ENCODE measurements at places on chromosomes 1 and 21.

DNA sequence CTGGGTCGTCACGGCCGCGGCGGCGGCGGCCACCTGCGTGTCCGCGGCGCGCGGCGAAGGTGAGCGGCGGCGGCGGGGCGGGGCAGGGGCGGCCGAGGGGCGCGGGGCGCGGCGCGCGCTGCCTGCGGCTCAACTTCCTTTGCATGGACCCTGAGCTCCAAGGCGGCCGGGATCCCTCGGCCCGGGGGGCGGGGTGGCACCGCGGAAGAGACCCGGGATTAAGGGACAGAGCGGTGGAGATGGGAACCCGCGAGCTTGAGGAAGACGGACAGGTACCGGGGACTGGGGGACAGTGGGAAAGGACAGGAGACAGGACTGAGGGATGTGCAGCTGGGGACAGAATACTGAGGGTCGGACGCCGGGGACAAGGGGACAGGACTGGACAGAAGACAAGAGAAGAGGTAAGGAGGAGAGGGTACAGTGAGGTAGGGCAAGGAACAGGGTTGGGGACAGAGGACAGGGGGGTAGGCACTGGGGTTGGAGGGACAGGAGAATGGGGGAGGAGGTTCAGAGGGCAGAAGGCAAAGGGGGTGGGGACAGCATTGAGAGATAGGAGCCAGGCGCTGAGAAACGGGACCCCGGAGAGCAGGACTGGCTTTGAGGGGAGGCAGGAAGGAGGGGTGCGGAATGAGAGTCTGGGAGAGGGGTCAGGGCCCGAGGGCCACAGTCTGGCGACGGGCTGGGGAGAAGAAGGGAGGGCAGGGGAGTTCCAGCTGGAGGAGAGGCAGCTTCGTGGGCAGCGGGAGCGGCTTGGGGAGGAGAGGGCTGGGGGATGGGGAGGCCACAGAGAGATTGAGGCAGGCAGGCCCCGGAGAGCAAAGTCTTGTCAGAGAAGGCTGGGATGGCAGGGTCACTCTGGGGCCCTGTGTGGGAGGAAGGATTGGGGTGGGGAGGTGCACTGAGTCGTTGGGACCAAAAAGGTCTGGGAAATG lies 648 bp downstream of the EPHA8 start:
- DNase-seq: peak; percentile 46

- DNase-seq: no peak
Measured at GRCh38 chr1:1348420-1349255, 580 bp downstream of the DVL1 start.

DNA sequence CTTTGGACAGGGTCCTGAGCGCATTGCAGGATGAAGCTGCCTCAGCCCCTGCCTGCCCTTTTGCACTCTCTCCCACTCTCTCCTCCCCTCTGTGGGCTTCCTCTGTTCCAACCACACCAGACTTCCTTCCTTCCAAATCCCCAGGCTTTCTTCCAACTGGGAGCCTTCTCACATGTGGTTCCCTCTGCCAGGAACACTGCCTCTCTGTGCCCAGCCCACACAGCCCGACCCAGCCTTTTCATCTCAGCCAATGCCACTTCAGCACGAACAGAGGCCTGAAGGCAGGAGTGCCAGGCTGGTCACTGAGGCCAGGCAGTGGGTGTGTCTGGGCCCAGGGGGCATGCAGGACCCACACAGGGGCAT lies 5.9 kb downstream of the SELENON start:
- DNase-seq: no peak

GRCh38 chr21:34807146-34807880 lies 138.5 kb downstream of the CLIC6 start:
- DNase-seq: no peak

DNA sequence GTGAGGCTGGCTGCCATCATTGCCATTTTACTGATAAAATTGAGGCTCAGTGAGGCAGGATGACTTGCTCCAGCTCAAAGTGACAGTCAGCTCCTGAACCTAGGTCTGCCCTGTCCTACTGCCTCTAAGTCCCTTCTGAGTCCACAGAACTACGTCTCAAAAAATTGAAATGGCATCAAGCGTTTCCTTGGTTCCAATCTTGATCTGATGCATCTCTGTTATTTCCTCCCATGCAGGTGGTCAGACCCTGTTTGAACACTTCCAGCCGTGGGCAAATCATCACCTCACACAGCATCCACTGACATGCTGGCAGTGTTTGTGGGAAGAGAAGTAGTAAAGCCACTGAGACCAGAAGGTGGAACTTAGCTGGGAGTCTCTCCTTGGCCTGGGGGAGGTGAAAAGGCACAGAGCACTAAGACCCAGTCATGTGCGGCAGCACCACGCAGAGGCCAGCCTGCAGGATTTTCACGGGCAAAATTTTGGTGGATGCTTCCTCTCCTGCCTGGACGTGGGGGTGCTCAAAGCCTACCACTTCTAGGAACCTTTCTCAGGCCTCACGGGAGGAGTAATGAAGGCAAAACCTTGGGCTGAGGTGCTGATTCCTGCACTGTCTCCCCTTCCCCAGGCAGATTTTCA lies 7.8 kb upstream of the CPLANE2 start:
- no peak for DNase-seq

DNA sequence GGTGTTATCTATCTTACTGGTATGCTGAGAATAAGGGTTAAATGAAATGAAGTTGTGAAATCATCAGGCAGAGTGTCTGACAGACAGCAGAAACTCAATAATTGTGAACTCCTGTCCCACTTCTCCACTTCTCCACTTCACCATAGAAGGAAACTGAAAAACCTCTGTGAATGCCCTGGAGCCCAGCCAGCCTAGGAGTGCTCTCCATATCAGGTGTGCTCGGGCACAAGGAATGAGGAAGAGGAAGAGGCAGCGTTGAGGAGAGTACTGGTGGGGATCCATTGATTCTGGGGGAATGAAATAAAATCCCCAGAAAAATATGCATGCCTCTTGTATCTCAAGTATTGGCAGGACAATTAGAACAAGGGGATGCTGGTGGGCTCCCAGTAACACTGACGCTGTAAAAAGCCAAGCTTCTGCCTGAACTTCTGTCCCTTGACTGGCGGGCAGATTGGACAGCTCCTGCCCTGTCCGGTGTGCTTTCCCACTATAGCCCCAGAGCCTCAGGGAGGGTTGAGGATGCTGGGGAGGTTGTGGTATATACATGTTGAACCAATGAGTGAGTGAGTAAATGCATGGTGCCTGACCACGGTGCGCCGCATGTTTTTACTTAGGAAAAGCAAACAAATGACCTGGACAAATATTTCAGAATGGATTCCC lies 47.7 kb downstream of the NMNAT2 start:
- no peak for DNase-seq

DNA sequence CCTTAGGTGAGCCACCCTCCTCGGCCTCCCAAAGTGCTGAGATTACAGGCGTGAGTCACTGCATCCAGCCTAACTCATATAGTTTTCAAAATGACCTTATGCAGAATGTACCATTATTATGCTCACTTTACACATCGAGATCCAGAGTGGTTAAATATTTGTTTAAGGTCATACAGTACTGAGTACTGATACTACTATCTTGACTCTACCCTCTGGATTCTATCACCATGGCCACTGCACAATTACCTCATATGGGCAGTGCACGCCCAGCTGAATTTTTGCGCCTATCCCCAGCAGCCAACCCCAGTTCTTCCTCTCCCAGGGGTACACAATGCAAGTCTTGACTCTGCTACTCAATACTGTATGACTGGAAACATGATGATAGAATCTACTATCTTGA lies 56.7 kb downstream of the EDARADD start:
- DNase-seq: no peak

DNA sequence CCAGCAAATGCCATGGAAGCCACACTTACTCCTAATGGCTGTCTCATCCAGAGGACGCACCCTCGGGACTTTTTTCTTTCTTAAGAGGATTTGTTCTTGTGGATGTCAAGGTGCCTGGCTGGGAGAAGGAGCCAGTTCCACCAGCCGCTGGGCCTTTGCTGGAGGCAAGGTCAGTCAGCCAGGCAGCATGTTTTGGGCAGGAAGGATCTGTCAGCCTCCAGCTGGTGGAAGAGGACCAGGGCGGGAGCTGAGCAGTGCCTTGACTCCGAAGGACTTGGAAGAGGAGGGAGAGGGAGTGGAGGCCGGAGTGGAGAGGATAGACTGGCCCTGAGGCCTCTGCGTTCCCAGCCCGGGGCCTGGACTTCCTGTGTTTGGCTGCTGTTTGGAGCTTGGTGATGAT lies 5.7 kb downstream of the IGSF5 start:
- DNase-seq: no peak

DNA sequence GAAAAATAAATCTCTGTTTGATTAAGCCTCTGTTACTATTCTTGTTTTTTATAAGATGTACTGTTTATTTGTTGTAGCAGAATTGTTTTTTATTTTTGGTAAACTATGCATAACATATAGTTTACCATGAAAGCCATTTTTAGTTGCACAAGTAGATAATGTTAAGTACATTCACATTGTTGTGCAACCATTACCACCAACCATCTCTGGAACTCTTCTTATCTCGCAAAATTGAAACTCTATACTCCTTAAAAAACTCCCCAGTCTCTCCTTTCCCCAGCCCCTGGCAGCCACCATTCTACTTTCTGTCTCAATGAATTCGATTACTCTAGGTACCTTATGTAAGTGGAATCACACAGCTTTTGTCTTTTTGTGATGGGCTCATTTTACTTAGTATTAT lies 27.4 kb upstream of the UHMK1 start:
- DNase-seq: no peak

DNA sequence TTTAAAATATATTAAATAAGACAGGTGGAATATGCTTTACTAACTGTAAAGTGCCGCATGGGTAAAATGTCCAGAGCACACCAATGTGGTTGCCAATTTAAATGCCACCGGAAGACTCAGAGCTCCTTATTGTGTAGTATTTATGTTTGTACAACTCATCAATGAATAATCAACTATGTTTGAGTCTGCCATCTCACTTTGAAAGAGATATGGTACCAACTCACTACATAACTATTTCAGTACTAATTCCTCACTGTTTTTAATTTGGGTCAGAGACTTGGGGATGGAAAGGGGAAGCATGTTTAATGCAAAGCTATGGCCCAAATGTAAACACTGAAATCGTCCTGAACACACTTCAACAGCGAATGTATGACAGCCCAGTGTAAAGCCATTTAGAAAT lies 144.8 kb downstream of the NR5A2 start:
- no peak for DNase-seq

DNA sequence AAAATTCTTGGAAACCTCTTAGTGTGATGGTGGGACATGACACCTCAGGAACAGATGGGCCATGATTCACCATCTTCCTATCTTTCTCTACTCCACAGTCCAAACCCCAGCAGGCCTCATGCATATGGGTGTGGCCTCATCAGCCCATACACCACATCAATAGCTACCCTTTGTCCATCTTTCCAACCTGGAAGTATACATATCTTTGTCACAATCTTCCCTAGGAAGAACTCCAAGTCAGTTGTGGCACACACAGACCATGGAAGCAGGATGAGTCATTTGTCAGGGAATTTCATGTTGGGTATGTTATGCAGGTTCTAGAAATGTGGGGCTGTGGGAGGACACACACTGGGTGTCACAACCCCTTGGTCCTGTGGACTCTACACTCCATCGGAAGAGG lies 30.5 kb upstream of the CLCA4 start:
- no peak for DNase-seq

GRCh38 chr1:100413035-100413434 lies 60.7 kb downstream of the CDC14A start:
- DNase-seq: no peak

DNA sequence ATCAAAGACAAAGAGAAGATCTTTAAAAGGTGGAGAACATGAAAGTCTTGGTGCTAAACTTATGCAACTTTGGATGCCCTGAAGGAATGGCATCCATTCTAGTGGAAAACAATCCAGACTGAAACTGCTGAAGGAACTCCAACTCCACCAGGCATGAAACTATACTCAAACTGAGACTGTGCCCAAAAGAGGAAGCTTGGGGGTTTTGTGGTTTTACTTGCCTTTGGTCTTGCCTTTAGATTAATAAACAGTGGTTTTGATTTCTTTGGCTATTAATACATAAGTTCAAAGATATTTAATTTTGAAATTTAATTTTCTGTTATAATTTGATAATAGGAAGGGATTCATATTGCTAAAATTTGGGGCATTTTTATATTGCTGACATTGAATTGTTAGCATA lies 17.4 kb upstream of the SLC30A10 start:
- DNase-seq: no peak

DNA sequence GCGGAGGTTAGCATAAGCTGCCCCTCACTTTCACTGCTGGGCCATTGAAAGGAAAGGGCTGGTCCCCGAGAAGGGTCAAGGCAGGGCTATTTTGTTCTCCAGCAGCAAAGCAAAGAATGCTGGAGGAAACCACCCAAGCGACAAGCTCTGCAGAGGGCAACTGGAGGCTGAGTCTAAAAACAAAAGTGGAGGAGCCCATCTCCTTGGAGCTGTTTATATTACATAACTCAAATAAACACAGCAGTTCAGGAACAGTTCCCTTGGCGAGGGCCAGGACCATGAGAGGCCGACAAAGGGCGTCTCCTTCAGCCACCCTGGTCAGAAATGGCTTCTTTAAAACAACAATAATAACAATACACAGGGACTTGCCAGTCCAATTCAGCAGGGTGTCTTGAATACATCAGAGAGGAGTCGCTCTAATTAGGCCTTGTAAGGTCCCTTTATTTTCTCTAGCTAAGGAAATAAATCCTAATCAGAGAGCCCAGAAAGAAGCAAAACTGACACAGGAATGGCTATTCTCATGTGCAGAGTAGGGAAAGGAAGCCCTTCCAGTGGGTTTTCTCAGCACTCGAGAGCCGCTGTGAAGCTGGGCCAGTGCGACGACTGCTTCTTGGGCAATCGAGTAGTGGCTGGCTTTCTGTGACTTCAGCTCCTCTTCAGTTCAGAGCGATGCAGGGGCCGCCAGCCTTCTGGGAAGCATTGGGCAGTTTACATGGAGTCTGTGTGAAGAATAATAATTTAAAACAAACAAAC lies 57.0 kb upstream of the TARBP1 start:
- DNase-seq: peak; percentile 61

- DNase-seq: no peak
Measured at GRCh38 chr1:11961230-11961629, 19.0 kb upstream of the MFN2 start.
